Colonic mucosa (tissue), 4 donors: ENCODE measurements at places on chromosomes 2 and 18. TPM values are rescaled to one million over a fixed set of nuclear protein-coding genes. Genes with fewer than 3 reads are reported as not detected.
A peak's percentile ranks its signal among the peaks of the same experiment; 100 is the strongest.

DNA sequence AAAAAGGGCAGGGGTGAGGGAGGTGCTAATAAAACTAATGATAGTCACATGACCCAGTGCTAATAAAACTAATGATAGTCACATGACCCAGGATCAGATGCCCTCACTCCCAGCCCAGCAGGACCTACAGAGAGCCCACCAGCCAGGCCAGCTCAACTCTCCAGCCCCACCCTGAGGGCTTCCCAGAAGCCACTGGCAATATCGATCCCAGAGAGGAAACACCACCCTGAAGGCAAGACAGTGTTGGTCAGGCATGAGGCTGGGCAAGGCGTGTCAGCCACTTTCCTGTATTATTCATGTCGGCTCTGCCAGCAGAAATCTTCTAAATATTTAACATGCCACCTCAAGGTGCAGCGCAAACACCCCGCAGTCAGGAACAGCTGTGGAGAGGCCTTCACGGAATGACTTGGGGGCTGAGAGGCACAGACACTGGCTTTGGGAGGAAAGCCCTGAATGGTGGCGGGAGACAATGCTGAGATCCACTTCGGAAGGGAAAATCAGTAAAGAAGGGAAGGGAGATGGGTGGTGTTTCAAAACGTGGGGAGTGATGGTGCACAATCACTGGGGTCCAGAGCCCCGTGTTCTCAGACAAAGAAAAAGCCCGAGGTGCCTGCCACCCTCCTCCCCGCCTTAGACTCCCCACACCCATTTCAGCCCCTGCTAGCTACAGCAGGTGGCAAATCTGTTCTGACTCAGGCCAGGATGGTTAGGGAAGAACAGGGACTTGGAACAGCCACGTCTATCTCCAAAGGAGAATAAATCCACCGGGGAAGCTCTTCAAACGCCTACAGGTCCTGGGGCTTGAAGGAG lies 1.4 kb downstream of the REEP1 start:
- no peak for DNase-seq

DNA sequence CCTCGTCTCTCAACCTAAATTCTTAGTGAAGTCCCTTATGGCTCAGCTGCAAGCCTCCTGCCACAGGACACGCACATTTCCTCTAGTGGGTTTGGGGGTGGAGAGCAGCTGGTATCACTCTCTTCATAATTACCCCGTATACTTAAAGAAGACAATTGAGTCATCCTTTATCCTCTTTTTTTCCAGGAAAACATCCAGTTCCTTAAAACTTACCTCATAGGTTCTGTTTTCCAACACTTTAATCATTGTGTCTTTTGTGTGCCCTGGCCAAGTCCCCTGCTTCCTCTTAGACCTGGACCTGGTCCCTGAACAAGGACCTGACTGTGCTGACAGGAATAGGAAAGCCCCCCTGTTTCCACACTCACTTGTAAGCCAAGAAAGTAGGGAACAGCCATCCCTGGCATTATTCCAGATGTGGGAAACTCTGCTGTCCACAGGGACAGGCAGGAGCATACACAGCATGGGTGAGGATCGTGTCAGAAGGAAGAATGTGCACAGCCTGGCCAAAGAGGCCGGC lies 42.3 kb upstream of the MYO1B start:
- DNase-seq, result no peak

GRCh38 chr2:48383036-48383435 lies 146.9 kb upstream of the STON1 start:
- DNase-seq, result no peak

DNA sequence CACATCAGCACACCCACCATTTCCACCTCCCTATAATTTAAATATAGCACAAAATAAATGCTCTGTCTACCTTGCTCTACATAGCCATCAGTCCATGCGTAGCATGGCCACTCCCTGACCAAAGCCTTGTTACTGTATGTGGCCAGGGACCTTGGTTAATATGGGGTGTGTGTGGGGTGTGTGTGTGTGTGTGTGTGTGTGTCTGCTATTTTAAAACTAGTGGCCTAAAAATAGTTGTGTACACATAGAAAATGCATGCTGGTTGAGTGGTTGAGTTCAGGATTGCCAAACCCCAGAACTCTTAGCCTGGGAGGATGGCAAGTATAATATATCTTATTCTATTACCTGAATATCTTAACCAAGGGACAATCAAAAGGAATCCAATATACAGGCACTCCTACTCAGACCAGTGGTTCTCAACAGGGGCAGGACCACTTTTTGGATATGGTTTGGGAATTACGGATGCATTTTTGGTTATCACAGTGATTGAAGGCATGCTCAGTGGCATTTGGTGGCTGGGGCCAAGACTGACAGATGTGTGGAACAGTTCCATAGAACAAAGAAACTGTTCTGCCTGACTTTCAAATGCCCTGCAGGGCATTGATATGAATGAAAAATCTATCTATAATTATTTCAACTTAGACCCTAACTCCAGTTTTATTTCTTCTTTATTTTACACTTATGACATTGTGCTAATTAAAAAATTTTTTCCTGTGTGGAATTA lies 72.3 kb upstream of the PSME4 start:
- no peak for DNase-seq

- peak; percentile 46 for DNase-seq
Measured at GRCh38 chr2:60306267-60306861, 247.1 kb downstream of the BCL11A start.

The NLRC4 gene
- 0.74 TPM for total RNA-seq

The HOXD13 gene
- total RNA-seq, result 0.32 TPM

The VIT gene
- 0.21 TPM for total RNA-seq
